ENCODE measurements at places on chromosomes 5 and 9.

DNA sequence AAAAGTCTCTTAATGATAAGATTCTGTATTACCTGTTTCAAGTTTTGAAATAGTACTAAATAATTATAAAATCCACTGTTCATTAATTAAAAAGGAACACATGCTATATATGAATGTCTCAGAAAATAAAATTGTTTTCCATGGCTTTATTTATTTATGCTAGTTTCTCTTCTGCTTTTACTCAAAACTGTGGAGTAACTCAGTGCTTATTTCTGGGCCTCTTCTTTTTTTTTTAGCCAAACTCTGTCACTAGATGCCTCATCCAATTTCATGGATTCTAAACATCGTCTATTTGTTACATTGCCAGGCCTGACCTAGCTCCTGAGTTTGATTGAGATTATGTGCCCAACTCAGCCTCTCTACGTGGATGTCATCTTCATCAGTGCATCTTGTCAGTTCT is 1509.7 kb downstream of the MAT2B start:
- DNase-seq, result no peak

GRCh38 chr5:18216016-18216415 is 581.8 kb downstream of the TAF11L14 start:
- DNase-seq, result no peak

DNA sequence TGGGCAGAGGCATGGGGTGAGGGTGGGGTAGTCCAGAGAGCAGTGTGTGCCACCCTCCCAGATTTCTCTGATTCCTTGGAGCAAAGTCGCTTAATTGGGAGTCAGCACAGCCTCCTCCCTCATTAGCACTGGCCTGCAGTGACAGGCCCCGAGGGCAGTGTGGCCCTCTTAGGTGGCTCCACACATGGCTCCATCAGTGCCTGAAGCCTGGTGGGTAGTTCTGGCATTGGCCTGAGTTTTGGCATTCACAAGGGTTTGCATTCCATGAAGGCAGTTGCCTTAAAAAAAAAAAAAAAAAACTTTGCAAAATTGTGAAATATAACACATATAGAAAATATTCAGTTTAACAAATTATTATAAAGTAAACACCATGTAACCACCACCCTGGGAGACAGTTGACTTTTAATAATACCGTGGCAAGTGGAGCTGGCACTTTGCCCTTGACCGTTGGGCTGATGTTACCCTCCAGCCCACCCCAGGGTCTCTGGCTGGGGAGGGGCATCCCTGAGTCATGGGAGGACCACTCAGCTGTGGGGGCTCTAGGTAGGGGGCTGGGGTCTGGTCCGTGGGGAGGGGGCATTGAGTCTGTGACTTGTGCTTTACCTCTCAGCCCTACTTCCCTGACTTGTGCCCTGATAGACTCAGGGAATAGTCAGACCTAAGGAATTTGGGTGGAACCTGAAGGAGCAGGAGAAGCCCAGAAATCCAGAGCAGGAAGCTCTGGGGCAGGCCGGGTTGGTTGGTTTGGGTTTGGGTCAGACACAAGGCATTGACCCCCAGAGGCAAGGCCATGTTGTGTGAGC is 51.3 kb upstream of the PITX1 start:
- DNase-seq, result no peak

DNA sequence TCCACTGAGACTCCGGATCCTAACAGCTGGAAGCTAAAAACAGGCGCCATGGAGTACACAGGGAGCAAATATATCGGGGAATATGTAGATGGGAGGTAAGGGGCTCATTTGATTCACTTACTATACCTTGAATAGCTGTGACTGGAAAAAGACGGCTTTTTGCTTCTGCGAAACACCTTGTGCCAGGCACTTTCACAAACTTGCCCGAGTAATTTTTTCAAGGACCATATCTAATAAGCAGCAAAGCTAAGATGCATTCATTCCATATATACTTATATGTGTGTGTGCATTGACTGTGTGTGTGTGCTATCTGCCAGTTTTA is 178 bp downstream of the MORN5 start:
- DNase-seq, result no peak

- no peak for DNase-seq
Measured at GRCh38 chr5:172129256-172129910, 58.6 kb downstream of the STK10 start.

DNA sequence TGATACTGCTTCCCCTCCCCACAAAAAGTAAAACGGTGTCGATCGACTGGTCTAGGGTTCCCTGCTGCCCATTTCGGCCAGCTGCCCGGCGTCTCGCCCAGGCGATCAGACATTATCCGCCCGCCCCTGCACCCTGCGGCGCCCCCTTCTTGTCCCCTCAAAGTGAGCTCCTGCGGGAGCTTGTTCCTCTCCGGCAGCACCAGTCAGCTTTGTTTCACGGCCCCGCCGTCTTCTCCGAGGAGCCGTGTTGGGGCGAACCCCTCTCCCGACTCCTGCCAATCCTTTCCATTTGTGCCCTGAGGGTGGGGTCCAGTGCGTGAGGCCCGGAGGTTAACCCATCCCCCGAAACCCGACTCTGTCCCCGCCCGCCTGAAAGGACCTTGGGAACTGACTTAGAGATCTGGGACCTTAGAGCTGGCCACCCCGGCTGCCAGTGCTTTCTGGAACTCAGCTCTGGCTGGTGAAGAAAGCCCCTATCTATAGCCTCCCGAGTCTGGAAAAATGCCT is 518 bp downstream of the UBE2B start:
- DNase-seq, result peak; percentile 48

- no peak for DNase-seq
Measured at GRCh38 chr5:80978772-80979317, 18.7 kb downstream of the RASGRF2 start.

GRCh38 chr5:109678447-109678846 is 11.3 kb upstream of the MAN2A1 start:
- DNase-seq, result no peak
